ENCODE measurements at places on chromosomes 4 and X.

DNA sequence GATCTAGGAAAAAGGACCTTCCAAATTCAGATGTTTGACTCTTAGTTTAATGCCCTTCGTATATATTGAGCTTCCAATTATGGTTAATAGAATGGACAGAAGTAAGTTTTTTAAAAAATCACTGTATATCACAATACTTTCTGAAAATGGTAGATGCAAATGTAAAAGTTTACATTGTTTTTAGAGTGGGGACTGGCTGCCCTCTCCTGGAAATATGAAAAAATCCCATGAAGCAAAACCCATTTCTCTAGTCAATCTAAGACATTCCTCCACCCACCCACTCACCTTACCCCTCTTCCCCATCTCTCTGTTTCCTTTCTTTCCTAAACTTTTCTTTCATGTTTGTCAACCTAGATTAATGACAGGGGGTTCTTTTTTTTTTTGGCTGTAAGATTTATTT, 134.5 kb downstream of the ARHGAP6 start:
- no peak for DNase-seq

GRCh38 chr4:104747635-104748034, 252.9 kb upstream of the CXXC4 start:
- DNase-seq, result no peak

DNA sequence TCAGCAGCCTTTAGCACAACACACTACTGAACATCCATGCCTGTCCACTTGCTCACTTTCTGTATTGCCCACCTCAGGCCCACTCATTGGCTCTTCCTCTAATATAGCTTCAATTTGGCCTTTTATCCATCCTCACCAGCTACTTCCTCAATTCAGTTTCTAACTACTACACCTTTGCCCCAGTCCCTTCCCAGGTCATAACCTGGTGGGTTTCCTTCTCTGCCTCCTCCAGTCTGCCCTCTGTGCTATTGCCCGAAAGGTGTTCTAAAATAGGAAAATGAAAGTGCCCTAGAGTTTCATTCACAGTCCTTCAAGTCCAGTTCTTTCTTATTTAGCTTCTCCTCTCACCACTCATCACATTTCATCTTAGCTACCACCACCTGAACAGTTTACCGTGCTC, 23.1 kb downstream of the MOSPD2 start:
- DNase-seq, result no peak

DNA sequence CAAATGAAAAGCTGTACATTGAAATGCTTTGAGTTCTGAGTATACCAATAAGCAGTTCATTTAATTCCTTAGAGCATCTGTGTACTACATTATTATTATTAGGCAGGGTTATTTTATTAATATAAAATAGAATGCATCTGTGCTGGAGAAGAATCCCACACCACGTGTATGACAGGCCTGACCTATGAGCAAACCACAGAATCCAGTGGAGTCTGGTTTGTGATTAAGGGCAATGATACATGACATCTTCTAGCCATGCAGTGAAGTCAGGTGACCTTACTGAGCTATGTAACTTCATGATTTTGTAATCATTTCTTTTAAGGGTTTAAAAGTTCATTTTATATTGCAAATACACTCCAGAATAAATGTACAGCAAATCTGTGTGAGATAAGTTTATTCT, 1165.0 kb upstream of the TENM3 start:
- DNase-seq, result no peak

DNA sequence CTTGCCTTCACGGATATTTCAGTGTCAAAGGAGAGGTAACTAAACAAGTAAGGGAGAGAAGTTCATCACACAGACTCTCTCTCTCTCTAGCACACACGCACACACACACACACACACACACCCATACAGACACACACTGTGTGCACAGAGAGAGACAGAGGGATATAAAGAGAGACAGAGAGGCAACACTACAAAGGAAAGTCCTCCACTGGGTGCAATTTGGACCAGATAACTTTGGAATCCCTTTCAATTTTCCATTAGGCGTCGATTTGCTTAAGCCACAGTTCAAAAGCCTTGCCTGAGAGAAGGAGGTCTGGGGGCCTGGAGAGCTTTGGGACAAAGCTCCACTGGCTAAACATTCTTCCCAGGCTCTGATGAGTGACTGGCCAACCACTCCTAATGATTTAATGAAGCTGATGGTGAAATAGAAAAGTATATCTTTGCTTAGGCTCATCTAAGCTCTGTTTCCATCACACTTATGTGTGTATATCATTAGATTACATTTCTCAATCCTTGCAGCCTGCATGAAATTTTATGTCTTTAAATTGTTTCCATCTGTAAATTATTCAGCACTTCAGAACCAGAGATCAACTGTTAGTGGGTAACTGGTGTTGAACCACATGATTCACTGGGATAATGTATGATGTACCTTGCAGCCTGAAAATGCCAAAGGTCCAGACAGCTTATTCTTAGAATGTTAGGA, 180.8 kb downstream of the MAGEB17 start:
- DNase-seq, result no peak

DNA sequence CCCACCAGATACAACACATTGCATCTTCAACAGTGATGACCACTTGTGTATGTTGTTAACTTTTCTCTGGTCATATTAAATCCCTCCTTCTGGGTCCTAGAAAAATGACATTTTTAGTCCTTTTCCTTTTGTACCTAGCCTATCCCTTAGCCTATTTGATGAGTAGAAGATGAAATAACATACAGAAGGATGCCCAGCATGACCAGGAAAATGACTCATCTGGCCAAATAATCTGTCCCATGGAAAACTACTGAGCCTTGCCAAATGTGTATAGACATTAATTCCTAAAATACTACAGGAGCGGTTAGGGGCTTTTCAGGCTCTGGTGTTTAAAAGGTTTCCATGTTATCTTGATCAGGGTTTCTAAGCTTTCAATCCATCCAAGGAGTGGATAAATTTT, 129.0 kb upstream of the KCNIP4 start:
- DNase-seq, result no peak
